Heart left ventricle (tissue), 16 donors: ENCODE measurements at places on chromosomes 1 and 21. TPM values are rescaled to one million over a fixed set of nuclear protein-coding genes. Genes with fewer than 3 reads are reported as not detected.

GRCh38 chr1:91537281-91537986 is 36.8 kb downstream of the CDC7 start:
- no peak for DNase-seq

- DNase-seq = peak; percentile 80
These were observed 13.3 kb downstream of the POLR3GL start for GRCh38 chr1:145977486-145978470.

DNA sequence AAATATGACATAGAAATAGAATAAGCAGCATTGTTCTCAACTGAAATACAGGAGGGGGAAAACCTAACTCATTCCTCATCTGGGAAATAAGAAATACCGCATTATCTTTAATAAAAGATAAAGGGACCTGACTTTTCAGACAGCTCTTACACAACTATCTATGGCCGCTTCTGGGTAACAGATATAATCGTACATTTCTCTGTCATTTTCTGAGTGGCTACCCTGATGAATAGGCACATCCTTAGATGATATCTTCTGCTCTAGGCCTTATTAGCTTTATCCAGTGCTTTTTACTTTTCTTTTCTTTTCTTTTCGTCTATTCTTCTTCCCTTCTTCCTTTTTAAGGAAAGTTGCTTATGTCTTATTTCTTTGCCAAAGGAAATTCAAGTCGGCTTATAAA is 356.9 kb upstream of the GREM2 start:
- no peak for DNase-seq

DNA sequence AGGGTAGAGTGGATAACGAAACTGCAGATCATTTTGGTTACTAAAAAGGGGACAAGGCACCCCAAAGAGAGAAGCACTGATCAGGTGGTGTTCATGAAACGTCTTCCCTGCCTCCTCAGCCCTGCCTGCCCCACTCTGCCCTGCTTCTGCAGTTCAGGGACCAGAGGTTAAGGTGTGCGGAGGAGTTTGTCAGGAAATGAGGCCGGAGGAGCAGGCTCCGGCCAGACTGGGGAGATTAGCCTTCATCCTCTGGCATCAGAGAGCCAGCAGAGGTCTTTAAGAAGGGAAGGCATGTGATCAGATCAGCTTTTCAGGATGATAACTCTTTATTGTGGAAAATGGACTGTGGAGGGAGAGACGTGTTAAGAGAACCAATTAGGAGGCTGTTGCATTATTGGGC is 291.9 kb upstream of the NR5A2 start:
- no peak for DNase-seq

DMBX1 gene
- not detected for polyA plus RNA-seq
